ENCODE measurements at places on chromosomes 6 and 20. TPM values are rescaled to one million over a fixed set of nuclear protein-coding genes. Genes with fewer than 3 reads are reported as not detected.

The SYS1 gene
- total RNA-seq, result 28.0 TPM

The POLR1H gene
- 52.7 TPM for total RNA-seq

The PLN gene
- total RNA-seq, result not detected

The PTCRA gene
- not detected for total RNA-seq

The C6orf15 gene
- total RNA-seq, result not detected

The OXT gene
- total RNA-seq, result not detected

The GZF1 gene
- 5.6 TPM for total RNA-seq

The XPO5 gene
- 109 TPM for total RNA-seq

The CAP2 gene
- not detected for total RNA-seq

The DEFB110 gene
- total RNA-seq, result not detected

The CST1 gene
- not detected for total RNA-seq

The TRAPPC3L gene
- not detected for total RNA-seq

The HLA-DRB5 gene
- 1.1 TPM for total RNA-seq

The MICB gene
- 20.3 TPM for total RNA-seq

The GGTLC1 gene
- total RNA-seq, result not detected

The KCNQ2 gene
- total RNA-seq, result 0.33 TPM

The HLA-F gene
- 504 TPM for total RNA-seq

The TOP1 gene
- total RNA-seq, result 98.9 TPM
